ENCODE measurements at places on chromosomes 2 and 18.

DNA sequence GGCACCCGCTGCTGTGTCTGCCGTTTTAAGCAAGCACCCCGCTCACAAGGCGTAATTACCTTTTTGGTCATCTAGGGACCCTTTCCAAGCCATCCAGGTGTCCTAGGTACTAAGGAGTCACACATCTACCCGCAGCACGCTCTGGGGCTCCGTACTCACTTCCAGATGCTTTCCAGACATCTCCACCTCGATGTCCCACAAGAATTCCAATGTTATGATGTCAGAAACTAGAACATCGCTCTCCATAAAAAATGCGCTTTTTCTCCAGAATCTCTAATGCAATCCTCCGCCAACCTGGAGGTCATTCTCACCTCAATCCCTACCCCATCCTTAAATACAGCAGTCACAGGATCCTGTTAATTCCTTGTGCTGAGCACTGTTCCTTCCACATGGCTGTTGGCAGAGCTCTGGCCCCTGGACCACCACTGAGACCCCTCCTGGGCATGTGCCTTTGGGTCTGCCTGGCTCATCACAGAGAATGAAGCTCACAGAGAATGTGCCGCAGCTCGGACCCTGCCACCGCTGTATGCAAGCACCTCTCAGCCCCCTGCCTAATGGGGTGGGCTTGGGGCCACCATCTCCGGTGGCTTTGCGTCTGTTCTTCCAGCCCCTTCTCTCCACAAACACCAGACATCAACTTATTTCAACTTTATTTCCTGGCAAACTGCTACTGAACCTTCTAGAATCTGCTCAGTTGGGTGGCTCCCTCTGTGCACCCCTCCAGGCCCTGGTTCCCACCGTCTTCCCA is 4.6 kb upstream of the PXDN start:
- DNase-seq: no peak

GRCh38 chr2:136217996-136218395 is 100.0 kb upstream of the CXCR4 start:
- no peak for DNase-seq

DNA sequence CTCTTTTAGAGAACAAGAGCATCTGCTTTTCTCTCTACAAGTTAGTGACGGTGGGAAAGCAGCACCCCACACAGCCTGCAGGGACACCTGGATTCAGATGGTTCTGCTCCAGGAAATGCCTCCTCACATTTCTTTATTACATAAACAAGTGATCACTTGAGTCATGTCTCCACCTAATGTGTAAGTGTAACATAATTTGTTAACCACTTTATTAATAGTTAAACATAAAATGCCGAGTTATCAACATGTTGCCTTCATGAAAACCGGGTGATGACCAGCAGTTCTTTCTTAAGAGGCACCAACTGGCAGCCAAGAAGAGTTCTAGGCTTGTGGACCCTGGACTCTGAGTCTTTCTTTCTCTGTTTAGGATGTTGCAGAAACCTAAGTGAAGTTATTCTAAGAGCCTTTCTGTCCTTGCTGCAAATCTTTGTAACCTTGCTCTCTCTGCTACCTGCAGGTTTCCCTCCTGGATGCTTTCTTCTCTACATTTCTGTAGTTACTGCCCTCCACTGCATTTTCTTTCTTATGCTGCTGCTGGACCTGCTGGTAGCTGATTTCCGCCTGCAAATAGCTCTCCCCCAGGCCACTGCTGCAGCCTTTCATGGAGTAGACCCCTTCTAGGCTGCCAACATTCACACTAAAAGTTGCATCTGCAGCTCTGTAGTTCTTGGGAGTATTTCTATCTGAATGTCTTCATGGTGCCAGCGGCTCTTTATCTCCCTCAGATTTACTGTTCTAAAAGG is 24.3 kb downstream of the UPP2 start:
- no peak for DNase-seq

DNA sequence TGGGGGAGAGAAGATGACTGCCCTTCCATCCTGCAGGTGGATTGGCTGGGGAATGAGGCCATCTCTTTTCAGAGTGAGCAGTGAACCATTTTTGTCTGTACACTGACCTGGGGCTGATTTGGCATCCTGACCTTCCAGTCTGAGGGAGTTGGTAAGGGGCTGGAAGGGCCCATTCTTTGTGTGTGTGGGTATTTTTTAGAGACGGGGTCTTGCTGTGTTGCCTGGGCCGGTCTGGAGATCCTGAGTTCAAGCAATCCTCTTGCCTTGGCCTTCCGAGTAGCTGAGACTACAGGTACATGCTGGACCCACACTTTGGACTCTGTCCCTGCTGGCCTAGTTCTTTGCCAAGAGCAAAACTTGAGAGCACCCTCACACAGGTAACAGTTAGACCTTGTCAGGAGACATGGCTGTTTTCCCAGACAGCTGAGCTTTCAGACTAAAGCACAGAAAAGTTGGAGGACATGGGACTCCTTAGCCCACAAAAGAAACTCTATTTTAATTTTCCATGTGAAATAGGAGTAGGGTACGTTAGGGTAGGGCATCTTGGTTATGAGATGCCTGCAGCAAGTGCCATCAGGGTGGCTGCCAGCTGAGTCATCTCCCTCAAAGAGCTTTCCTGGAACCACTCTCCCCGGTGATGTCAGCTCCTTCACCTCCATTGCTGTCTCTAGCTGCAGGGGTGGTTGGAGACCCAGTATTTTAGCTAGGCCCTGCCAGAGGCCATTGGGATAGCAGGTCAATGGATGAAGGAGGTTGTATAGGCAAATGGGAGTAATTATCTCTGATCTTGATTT is 60.7 kb downstream of the DGKD start:
- DNase-seq: no peak

DNA sequence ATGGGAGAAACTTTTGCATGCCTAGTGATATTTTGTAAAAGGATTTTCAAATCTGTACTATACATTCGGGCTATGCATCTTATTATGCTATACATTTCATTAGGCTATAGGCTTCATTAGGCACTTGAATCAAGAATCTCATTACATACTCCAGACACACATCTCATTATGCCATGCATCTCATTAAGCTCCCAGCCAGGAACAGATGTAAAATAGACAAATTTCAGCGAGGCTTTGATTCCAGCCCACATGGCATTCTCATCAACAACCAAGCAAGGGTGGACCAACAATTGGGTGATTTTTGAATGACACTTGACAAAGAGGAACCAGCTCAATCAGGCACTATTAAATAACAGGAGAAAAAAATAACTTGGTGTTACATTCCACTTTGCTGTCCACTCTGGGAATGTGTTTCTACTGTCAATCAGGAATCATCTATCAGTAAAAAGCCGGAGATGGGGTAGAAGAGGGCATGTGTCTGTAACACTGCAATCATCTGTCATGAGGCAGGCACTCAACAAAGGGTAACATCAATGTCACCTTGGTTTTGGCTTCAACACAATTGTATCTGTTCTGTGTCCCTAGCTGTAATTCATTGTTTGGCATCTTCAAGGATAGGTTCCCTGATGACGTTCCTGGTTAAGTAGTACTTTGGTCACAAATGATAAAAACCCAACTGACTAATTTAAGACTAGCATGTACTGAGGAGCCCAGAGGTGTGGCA is 498.6 kb downstream of the EPHA4 start:
- no peak for DNase-seq

DNA sequence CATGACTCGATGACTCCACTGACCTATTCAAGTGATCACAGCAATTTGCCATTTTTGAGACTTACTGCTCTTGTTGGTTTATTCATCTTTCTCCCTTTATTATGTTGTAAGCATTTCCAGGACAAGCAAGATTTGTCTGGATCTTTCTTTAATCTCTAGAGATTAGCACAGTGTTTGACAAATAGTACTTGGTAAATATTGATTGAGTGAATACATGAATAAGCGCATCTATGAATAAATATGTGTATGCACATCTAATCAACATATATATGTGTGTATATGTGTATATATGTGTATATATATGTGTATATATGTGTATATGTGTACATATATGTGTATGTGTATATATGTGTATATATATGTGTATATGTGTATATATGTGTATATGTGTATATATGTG is 7.3 kb downstream of the TMX3 start:
- DNase-seq: no peak

DNA sequence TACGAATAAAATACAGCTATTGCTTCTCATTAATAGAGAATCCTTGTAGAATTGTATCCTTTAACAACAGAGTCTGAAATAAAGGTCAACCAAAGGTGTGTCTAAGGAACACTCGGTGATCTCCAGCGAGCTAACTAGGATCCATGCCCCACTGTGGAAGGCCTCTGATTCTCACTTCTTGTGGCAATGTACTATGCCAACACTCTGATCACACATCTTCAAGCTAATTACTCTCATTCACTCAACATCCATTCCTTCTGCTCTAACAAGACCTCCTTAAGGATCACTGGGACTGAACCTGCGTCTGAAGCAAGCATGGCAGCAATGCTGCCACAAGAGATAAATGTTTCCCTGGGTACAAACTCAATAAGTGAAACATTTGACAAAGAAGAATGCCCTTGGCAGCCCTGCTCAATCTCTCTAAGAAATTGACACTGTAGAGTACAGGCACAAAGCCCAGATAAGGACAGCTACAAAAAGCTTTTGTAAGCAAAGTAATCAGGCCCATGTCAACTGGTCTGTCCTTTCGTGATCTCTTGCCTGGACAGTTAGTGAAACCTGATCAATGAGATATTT is 74.6 kb upstream of the PARD3B start:
- no peak for DNase-seq

GRCh38 chr18:59767732-59768131 is 70.5 kb upstream of the CCBE1 start:
- DNase-seq: no peak

- no peak for DNase-seq
Observed at GRCh38 chr2:182883451-182883850, 17.0 kb upstream of the FRZB start.

- no peak for DNase-seq
Observed at GRCh38 chr2:147224070-147224469, 620.8 kb upstream of the ACVR2A start.

GRCh38 chr2:136246086-136246669 is 128.2 kb upstream of the CXCR4 start:
- no peak for DNase-seq

GRCh38 chr2:47891369-47892337 is 14.6 kb downstream of the FBXO11 start:
- DNase-seq: no peak
